ENCODE measurements at places on chromosomes 4 and X.

GRCh38 chr4:184833046-184833838 lies 7.5 kb upstream of the ACSL1 start:
- DNase-seq = no peak

DNA sequence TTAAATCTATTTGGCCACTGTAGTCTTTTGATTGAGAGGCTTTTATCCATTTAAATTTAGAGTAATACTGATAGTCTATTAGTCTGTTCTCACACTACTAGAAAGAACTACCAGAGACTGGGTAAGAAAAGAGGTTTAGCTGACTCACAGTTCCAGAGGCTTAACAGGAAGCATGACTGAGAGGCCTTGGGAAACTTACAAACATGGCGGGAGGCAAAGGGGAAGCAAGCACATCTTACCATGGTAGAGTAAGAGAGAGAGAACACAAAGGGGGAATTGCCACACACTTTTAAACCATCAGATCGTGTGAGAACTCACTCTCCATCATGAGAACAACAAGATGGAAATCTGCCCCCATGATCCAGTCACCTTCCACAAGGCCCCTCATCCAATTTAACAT lies 410.9 kb downstream of the PDGFC start:
- no peak for DNase-seq

DNA sequence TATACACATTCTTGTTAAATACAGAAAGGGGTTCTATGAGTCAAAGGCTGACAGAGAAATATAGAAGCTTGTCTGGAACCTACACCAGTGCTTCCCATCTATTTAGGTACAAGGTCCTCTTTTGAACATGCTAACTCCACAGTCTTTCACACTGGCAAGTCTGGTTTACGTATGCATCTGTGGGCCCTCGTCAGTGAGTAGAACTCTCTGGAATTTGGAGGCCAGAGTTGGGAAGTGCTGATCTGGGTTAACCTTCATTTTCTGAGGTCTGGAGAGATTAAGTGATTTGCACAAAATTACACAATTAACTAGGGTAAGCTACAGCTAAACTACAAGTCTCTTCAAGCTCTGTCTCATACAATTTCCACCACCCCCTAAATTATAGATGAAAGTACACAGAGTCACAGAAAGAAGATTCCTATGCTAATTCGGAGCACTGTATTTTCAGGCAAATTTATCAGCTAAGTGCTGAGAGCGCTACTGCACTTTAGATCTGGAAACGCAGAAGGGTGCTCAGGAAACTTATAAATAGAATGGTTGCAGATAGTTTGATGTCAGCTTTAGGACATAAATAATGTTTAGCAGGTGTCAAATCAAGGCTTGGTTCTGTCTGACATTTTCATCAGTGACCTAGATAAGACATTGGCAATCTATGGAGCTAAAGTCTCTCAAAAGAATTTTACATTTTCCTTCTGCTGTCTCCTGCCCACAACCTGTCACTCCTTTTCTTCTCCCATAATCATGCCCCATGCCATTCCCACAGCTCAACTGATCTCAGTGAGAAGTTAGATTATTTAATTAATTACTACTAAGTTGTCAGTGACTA lies 43.0 kb upstream of the PDLIM5 start:
- no peak for DNase-seq

DNA sequence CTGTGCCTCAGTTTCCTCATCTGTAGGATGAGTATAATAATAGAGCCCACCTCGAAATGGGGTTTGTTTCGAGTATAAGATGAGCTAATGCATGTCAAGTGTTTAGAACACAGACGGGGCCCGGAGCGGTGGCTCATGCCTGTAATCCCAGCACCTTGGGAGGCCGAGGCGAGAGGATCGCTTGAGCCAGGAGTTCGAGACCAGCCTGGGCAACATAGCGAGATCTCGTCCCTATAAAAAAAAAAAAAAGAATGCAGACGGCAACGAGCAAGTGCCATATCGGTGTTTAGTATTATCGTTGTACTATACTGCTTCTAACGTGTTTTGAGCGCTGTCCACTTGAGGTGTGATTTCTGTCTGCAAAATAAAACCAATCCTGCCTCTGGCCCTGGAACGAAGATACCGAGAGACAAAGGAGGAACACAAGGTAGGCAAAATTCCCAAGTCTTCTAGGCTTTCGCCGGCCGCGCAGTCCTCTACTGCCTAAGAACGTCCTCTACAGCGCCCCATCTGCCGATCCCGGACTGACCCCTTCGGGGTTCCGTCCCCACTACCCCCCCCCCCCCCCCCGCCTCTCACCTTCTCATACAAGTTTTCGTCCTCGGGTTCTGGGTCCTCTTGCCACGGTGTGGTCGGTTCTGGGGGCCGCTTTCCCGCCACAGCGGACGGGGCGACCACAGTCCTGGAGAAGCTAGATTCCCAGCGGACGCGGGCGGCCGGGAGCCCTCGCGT lies 442 bp downstream of the NDUFB11 start:
- DNase-seq = no peak

- DNase-seq = no peak
These were observed 37.0 kb upstream of the CD99L2 start for GRCh38 chrX:150935467-150935866.

- DNase-seq = no peak
These were observed 660 bp upstream of the ARHGEF9 start for GRCh38 chrX:63785708-63786040.

GRCh38 chr4:142416121-142416520 lies 430.0 kb downstream of the INPP4B start:
- no peak for DNase-seq

GRCh38 chr4:57640391-57641100 lies 530.4 kb upstream of the IGFBP7 start:
- no peak for DNase-seq

GRCh38 chr4:113955948-113956347 lies 23.5 kb downstream of the ARSJ start:
- no peak for DNase-seq

- DNase-seq = no peak
These were observed 140.6 kb upstream of the ARX start for GRCh38 chrX:25156323-25156722.

DNA sequence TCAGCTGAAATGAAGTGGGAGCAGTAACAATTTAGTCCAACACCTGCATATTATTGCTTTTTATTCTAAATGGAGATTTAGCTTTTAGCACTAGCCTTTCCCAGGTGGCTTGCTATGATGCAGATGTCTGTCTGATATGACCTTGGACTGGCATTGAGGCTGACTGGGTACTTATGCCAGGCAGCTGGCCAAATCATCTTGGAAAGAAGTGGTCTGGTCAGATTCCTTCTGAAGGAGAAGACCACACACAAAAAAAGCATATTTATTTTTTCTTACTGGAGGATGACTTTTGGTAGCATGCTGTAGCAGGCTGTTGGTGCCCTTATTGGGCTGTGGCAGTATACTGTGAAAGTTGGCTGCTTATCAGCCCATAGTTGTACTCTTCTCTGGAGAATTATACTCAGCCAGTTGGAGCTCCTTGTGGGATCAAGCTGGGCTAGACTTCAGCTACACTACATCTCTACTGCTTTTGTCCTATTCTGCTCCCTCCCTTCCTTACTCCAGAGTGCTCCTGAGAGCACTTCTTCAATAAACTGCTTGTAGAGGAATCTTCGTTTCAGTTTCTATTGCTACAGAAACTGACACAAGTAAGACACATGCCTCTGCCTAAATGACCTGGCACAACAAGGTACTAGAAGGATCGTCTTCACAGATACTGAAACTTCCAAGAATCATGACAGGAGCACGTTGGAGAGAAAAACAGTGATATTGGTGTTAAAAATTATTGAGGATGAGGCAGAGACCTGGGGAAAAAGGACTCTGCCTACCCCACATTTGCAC lies 196.8 kb upstream of the RPS6KA3 start:
- no peak for DNase-seq

DNA sequence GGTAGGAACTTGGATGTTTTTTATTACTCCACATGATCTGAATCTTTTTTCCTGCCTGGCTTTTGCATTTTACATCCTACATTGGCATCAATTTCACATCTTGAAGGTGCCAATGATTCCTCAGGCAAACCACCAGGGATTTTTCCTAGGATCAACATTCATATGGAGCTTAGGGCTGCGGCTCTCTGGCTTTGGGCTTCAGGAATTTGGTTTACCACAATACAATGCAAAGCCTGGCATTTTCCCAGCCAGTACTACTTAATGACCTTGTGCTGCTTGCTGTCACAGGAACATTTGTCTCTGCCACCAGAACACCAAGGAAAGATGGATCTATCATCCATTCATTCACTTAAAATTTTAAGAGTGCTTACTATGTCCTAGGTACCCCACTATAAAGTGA lies 180.7 kb downstream of the PDGFC start:
- no peak for DNase-seq

DNA sequence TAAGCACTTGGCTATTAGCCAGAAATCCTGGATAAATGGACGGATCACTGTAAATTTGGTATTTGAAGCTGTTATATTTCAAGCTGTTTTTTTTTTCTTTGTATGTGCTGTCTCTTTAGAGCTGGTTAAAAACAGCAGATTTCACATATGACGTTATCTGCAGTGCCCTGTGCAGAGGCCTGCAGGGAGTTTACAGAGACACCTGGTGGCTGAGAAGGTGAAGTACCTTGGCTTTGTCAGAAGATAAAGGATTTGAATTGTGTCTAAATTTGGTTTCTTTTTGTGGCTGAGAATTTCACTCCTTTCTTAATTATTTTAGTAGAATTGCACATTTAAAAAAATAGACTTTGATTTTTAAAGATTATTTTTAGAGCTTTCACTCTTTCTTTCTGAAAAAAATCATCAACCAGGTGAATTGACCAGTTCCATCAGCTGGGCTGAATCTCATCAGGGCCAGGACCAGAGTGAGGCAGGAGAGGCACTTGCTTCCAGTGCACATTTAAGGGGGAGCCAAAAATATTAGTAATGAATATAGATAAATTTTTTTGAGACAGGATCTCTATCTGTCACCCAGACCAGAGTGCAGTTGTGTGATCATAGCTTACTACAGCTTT lies 9.6 kb upstream of the CHRNA9 start:
- DNase-seq = no peak

GRCh38 chrX:98939456-98939855 lies 1470.6 kb downstream of the PCDH19 start:
- no peak for DNase-seq

DNA sequence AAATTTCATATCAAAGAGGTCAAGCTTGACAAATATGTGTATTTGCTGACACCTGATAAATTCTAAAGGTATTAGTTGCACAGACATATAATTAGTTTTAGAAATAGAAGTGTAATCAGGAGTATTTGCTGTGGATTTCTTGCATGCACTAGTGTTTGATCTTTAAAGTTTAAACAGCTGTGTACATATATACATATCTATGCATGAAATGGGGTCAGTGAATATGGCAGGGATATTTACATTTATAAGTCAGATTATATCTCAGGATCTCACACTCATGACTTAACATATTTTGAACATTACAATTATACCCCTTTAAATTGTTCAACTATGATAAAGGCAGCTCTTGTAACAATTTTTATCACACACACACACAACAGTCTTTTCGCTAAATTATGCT lies 547.4 kb upstream of the ACTRT1 start:
- DNase-seq = no peak

- DNase-seq = no peak
These were observed 270.6 kb upstream of the SLC7A11 start for GRCh38 chr4:138512756-138513155.

DNA sequence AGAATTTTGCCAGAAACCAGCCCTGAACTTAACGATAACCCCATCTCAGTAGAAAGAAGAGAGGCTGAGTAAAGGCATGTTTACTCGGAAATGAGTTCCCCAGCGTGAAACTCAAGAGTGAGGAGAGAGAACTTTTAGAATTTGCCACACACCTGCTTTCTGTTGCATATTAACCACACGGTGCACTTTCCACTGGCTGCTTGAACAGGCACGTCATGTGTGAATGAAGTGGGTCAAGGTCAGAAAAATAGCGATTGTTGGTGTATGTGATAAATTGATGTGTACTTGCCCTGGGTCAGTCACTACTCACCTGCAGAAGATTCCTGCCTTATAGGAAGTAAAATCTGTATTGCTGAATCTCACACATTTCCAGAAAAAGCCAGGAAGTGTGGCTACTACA lies 395.7 kb downstream of the TRIML1 start:
- no peak for DNase-seq

GRCh38 chr4:41750626-41751448 lies 2.3 kb upstream of the PHOX2B start:
- DNase-seq = no peak

- no peak for DNase-seq
These were observed 45.9 kb downstream of the PDGFRA start for GRCh38 chr4:54274795-54275665.

DNA sequence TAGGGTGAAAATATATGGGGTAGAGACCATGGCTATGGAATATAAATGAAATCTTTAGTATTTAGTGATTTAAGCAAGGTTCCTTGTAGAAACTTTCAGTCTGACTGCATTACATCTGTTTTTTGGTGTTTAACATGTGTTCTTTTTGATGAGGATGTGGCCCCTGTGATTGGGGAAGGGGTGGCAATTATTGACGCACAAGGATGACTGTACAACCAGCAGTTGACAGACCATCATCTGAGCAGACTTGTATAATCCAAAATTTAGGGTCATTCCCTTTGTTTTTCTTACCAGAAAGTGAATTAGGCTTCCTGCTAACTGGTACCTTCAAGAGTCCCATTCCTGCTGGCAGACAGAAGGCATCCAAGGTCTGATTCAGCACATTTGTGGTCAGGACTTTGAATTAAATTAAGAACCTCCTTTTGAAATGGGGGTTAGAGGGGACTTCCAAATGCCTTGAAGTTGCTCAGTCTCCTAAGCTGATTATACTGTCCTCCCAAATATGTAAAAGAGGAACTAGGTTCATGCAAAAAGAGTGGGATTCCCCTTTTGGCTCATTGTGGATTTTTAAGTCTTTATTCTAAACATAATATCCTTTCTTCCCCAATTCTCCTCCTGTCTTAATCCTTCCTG lies 112.4 kb upstream of the CXCL13 start:
- no peak for DNase-seq

Measured in left forelimb (tissue), 1 donor.